NT2/D1 (cell line): ENCODE measurements at places on chromosomes 12 and 14.

GRCh38 chr14:78904094-78904493 is 733.9 kb downstream of the NRXN3 start:
- no peak for DNase-seq

DNA sequence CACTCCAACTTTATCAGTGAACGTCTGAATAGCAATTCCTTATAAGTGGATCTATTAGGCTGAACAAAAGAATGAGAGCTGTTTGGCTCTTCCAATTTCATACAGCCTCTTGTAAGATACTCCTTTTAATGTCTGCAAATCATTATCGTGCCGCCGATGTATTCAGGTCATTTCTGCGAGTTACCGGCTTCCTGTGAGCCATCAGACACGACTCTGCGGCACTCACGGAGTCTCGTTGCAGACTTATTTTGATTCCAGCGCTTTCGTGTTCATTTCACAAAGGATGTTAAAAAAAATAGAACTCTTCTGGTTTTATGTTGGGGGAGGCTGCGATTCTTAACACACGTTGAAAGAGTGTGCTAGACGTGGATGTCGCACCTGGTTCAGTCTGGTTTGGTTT is 106.6 kb downstream of the GLT1D1 start:
- no peak for DNase-seq

DNA sequence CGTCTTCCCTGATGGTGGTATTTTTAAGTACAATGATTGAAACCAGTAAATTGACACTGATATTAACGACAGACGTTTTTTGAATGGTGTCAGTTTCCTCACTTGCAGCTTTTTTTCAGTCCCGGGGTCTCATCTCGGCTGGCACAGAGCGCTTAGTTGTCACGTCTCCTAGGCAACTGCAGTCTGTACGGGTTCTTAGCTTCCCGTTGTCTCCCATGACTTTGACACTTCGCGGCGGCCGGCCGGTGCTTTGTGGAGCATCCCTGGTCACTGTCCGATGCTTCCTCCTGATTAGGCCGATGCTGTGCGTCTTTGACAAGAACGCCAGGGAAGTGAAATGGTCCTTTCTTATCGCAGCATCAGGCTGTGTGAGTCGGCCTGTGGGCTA is 67.4 kb downstream of the ADGRD1 start:
- no peak for DNase-seq

DNA sequence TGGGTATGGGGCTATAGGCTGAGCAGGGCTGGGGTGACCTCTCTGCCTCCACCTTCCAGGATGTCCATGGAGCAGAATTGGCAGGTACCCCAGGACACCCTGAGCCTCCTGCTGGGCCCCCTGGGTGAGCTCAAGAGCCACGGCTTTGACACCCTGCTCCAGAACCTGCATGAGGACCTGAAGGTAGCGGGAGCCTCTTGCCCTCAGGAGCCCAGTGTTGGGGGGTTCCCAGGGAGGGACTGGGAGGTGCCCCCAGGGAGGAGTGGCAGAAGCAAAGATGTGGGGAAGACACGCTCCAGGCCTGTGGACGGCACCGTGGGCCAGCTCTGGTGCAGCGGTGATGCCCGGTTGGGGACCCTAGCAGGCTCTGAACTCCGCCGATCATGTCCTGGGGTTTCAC is 8.3 kb downstream of the TNFAIP2 start:
- no peak for DNase-seq

DNA sequence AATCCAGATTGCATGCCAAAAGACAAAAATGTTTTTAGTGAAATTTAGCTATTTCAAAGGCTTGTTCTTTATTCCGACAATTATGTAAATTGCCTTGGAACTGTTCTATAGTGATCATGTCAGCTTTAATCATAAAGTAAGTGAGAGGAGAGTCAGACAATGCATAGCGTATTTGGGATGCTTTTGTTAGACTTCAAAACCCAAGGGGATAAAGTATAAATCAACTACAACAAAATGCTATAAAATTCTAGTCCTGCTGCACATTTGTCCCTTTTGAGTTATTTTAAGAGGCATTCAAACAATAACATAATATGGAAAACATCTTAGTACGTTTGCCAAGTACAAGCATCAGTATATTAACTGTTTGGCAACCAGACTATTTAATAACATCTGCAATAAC is 11.3 kb downstream of the RTRAF start:
- no peak for DNase-seq

DNA sequence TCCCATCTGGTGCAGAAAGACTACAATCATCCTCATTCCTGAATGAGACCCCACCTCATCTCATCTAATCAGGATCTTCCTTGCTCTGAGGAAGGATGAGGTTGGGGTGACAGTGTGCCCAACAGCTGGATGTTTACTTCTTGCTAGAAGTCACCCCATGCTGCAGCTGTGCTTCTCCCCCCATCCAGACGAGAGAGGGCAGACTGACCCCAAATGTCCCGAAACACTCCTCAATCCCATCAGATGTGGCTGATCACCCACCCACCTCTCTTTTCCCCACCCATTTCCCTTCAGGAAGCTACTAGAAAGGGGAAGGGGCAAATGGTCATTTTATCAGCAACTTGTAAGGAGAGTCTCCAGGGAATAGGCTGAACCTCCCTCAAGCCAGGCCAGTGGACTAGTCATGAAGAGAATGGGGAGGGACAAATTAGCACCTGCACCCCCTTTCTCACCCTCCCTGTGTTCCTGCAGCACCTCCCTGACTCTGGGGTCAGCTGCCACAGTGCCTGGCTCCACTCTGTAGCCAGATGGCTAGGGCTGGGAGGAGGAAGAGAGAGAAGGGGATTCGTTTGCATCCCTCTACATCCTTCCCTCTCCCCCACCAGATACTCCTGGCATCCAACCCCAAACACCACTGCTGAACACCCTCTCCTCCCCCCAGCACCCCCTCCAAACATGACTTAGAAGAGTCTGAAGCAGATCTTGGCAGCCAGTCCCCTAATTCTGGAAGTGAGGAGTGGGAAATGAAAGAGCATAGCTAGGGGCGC is 2.8 kb upstream of the BAZ2A start:
- DNase-seq, result no peak

GRCh38 chr12:49347311-49348193 is 864 bp downstream of the DNAJC22 start:
- no peak for DNase-seq

DNA sequence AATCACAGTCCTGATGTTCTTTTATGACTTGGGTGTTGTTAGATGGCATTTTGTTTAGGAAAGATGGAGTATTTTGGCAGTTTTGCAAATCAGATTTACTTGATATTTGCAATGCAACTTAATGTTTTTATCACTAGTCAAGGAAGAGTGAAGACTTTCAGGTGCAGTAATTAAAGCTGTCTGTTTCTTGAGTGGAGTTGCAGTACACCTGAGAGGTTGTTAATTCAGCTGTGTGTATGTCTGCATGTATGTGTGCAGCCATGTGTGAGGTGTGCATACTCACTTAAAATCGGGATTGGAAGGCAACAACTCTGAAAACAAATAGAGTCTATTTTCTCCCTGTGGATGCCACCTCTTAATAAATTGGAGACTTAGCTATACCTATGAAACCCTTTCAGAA is 94.5 kb downstream of the RMST start:
- no peak for DNase-seq

DNA sequence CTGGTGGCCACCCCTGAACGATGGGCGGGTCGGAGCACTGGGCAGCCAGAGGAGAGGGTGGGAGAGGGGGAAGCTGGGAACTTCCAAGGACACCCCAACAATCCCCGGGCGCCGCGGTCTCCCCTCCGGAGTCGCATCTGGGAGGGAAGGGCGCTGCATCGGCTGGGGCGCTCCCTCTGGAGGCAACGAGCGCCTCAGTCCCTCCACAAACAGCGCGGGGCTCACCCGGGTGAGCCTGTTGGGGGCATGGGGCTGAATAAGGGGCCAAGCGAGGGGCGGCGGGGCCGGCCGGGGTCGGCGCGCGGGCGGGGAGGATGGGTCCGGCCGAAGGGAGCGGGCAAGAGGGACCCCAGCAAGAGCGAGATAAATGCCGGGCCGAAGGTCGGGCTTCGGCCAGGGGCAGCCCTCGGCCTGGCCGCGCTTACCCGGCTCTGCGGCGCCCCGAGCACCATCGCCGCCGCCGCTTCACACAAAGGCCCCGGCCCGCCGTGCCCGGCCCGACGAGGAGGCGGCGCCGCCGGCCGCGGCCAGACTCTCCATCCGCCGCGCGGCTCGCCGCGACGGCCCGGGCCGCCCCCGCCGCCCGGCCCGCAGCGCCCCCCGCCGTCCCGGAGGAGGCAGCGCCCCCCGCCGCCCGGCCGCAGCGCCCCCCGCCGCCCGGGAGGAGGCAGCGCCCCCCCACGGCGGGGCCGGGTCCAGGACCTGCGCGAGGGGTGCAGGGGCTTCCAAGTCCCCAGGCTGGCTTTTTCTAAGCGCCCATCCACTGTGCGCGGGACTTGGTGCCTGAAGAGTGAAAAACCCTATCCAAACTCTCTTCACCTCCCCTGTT is at the start of gene ZBTB39:
Gene ZBTB39, minus strand, starts transcription at position 567 of the 829 bp plus-strand sequence. CDS start 1,629 bp downstream, outside the sequence.
- peak; percentile 51 for DNase-seq

DNA sequence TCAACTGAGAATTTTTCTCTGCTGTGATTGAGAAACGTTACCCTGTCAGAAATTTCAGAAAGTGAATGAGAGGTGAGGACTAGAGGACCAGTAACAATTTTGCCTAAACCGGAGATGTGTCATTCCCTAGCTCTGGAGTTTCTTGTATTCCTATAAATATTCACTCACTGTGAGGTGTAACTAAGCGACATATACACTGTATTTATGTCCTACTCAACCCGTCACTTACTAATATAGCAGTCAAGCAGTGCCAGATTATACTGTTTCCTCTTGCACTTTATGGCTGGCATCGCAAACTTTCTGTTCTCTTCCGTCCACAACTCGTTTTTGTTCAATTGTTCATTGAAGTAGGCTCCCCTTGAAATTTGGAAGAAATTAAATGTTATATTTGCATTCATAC is 192.9 kb downstream of the NOVA1 start:
- DNase-seq, result no peak

- DNase-seq, result no peak
Measured at GRCh38 chr12:28708918-28709371, 440.1 kb upstream of the FAR2 start.

DNA sequence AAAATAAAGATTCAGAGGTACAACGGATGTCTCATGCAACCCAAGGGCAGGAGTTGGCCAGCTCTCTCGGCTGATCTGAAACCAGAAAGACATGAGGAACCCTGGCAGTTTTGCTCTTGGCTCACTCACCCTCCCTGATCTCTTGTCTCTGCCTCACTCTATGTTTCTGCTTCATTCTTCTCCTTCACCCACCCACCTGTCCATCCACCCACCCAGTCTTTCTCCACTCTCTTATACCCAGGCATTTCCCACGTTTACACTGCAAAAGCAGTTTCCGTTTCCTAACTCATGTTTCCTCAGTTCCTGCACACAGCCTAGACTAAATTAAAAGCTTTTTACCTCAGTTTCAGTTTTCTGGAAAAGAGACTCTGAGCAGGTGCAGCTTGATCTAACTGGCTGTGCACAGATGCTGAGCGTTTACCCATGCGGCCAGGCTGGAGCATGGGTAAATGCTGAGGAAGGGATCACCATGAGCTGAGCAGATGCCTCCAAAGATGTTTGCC is 157.6 kb downstream of the PRKCH start:
- DNase-seq, result no peak

- DNase-seq, result no peak
Measured at GRCh38 chr12:132399092-132400010, 70.0 kb upstream of the GALNT9 start.

DNA sequence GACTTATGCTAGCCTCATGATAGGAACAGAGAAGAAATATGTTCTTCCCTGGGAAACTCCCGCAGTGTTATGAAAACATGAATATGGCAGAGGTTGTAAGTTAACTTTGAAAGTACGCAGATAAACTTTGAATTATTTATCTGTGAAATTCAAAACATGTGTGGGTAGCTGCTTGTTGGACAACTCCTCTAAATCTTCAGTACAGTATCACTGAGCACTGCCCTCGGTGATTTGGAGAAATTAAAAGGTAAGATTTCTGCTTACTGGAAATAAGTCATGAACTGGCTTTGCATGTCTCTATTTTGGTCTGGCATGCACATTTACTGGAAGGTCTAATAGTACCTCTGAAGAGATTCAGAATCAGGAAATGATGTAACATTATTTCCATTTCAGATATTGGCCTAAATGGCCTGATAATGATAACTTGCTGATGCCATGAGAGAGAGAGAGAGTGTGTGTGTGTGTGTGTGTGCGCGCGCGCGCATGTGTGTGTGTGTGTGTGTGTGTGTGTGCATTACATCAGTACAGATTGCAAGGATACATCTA is 1441.9 kb upstream of the FLRT2 start:
- DNase-seq, result no peak

DNA sequence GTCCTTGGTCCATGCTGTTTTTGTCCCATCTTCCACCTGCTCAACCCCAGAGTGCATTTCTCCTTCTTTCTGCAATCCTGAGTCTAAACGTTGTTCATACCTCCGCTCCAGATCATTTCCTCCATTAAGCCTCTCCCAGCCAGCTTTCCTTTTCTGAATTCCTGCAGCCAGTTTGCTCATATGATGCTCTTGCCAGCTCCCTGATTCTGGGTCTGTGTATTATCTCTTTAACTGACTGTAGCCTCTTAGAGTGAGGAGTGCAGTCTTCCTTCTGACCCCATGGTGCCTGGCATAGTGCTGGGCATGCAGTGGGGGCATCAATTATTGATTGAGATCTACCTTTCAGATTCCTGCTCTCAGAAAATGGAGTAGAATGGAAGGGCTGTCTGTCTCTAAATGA is 11.5 kb upstream of the TBPL2 start:
- no peak for DNase-seq

DNA sequence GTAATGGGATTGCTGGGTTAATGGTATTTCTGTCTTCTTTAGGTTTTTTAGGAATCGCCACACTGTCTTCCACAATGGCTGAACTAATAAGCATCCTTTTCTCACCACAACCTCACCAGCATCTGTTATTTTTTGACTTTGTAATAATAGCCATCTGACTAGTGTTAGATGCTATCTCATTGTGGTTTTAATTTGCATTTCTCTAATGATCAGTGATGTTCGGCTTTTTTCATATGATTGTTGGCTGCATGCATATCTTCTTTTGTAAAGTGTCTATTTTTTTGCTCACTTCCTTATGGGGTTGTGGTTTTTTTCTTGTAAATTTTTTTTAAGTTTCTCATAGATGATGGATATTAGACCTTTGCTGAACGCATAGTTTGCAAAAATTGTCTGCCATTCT is 377.9 kb downstream of the GALC start:
- no peak for DNase-seq

- no peak for DNase-seq
Measured at GRCh38 chr12:121145221-121145620, 12.5 kb downstream of the P2RX7 start.

- DNase-seq, result no peak
Measured at GRCh38 chr12:29376118-29376517, 4.9 kb downstream of the ERGIC2 start.

GRCh38 chr14:67428501-67429031 is 16.6 kb upstream of the PLEK2 start:
- DNase-seq, result no peak
